NT2/D1 (cell line): ENCODE measurements at places on chromosomes 16 and 17.

GRCh38 chr17:82180776-82181528 lies 31.7 kb downstream of the CCDC57 start:
- no peak for DNase-seq

DNA sequence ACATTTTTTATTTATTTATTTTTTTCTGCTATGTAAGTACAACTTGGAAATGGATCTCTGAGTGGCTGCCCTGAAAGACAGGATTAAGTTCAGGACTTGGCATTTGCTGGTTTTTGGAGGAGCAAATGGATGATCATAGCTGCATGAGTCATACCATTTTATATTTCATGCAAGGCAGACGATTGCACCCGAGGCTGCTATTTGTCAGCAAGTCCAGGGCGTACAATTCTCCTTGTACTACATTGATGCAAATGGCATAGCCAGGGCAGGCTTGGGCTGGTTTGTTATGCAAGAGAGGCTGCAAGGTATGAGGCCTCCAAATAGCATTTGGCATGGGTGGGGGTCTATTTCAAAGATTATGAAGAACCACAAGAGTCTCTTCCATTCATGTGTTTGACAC lies 81.2 kb upstream of the CACNG3 start:
- DNase-seq = no peak

DNA sequence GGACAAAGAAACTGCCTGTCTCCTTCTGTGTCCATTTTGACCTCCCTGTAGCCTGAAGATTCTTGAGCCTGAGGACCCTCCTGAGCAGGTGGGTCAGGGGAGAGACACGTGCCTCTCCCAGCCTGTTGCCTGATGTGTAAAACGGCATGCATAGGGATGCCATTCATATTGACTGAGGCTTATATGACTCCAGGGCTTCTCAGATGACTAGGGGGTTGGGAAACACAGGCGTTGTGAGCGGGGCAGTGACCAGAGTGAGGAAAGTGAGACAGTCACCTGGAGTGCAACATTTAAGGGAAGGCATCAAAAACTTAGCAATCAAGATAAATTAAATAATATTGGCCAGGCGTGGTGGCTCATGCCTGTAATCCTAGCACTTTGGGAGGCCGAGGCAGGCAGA lies 5.1 kb upstream of the SLC16A5 start:
- DNase-seq = no peak

GRCh38 chr17:22203208-22203715 lies 510.9 kb downstream of the KCNJ18 start:
- DNase-seq = no peak

DNA sequence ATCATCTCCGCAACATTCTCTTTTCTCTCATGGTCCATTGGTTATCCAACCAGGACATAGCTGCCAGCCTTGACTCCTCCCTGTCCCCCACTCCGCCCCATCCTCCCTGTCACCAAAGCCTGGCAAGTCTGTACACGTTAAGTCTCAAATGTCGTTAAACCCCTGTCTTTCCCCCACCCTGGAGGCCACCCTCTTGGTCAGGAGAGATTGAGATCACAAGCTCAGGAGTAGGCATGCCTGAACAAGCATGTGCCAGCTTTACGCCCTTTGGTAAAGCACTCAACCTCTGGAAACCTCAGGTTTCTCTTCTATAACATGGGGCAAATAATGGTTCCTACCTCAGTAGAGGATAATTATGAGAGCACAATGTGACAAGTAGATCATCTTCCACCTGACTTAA lies 38.1 kb upstream of the CCL1 start:
- no peak for DNase-seq

DNA sequence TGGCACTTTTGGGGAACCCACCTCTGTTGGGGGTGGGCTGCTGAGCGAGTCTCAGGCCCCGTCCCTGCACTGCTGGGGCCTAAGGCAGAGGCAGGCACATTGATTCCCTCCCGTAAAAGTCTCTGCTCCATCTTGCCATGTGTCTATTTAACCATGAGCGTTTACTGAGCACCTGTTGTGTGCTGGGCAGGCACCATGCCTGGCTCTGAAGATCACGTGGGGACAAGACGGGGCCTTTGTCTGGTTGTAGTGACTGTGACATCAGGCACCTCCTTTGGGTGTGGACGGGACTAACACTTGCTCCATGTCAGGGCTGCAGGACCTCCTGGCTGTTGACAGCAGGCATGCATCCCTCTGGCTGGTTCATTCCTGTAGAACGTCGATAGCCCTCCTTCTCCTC lies 204.7 kb upstream of the CIBAR2 start:
- DNase-seq = no peak

DNA sequence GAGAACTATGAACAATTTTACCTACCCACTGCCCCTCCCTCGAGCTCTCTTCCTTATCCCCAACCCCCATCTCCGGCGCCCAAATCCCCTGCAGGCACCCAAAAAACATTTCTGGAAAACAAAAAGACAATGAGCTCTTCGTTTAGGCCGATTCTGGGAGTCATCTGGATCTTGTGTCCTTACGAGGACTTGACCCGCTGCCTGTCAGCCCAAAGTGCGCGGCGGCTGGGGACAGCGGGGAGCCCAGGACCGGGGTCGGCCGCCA lies 524 bp downstream of the STRADA start:
- no peak for DNase-seq

- no peak for DNase-seq
Measured at GRCh38 chr16:56351481-56351880, 73.9 kb downstream of the AMFR start.

DNA sequence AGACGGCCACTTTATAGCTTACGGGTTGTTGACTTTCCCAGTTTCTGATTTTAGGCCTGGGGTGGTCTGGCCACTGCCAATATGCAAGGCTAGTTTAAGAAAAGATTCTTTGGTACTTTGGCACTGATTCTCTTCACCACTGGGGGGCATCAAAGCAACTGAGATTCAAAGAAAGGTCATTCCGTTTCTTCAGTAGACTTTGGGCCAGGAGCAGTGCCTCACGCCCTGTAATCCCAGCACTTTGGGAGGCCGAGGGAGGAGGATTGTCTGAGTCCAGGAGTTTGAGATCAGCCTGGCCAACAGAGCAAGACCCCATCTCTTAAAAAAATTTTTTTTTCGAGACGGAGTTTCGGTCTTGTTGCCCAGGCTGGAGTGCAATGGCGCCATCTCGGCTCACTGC lies 53.0 kb downstream of the RPA1 start:
- no peak for DNase-seq

GRCh38 chr16:56923481-56924091 lies 8.4 kb upstream of the HERPUD1 start:
- no peak for DNase-seq
